Renal cortical epithelial cell (primary cell): ENCODE measurements at places on chromosomes 12 and 14. TPM values are rescaled to one million over a fixed set of nuclear protein-coding genes. Genes with fewer than 3 reads are reported as not detected.

DNA sequence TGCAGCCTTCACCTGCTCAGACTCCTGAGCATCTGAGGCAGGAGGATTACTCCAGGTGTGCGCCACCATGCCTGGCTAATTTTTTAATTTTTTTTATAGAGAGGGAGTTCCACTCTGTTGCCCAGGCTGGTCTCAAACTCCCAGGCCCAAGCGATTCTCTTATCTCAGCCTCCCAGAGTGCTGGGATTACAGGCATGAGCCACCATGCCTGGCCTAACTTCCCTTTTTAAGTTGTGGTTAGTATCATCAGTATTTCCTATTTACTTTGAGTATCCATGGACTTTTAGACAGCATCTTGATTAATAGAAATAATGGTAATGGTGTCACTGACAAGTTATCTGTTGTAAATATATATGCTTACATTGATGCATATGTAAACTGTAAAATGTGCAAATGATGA, 116.9 kb downstream of the FGD4 start:
- DNase-seq: no peak

- DNase-seq: no peak
Measured at GRCh38 chr14:90400904-90401561, 4.2 kb downstream of the CALM1 start.

GRCh38 chr12:20460956-20461355, 92.6 kb downstream of the PDE3A start:
- DNase-seq: no peak

DNA sequence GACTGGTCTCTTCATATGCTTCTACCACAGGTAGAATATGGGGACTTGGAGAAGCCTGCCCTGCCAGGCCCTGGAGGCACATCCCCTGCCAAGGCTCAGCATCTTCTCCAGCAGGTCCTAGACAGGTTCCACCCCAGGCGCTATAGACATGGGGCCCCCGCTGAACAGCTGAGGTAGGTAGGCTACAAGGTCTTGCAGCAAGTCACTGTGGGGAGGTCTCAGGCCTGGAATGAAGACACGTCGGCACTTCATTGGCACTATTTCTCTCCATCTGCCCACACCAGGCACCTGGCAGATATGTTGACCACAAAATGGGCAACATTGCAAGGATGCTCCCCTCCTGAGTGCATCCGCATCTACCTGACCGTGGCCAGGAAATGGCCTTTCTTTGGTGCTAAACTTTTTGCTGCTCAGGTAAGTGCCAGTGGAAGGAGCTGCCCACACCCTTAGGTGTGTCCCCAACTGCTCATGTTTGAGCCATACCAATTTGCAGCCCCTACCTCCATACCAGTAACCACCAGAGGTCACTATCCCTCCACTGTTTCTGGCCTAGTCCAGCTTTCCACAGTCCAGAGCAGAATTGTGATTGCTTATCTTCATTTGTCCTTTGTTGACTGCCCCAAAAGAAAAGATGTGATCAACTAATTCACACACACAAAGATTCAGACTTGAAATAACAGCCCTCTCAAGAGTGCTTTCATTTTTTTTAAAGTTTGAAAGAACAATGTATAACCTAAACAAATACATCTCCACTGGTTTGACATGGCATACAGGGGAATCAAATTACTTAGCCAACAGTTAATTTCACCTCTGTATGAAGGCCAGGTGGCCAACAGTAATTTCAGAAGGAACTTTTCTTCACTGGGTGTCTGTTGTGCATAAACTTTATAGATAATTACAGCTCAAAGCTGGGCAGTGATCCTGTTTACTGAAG, 16.1 kb downstream of the PIGH start:
- DNase-seq: peak; percentile 43

DNA sequence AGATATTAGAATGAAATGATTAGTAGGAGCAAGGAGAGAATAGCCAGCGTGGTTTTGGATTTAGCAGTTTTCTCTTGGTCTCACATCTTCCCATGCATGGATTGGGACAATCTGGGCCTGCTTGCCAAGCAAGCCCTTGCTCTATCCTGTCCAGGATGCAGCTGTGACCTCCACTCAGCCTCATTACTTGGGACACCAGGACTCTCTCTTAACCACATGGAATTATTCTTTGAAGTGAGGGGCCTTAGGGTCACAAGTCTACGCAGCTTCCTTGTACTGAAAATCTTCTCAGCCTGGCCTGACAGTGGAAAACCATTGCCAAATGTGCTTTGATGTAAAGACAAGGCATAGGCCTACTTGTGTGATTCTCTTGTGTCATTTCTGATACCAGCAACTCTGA, 28.0 kb upstream of the DCN start:
- DNase-seq: no peak

GRCh38 chr12:120007272-120007671, 18.2 kb downstream of the BICDL1 start:
- no peak for DNase-seq

DNA sequence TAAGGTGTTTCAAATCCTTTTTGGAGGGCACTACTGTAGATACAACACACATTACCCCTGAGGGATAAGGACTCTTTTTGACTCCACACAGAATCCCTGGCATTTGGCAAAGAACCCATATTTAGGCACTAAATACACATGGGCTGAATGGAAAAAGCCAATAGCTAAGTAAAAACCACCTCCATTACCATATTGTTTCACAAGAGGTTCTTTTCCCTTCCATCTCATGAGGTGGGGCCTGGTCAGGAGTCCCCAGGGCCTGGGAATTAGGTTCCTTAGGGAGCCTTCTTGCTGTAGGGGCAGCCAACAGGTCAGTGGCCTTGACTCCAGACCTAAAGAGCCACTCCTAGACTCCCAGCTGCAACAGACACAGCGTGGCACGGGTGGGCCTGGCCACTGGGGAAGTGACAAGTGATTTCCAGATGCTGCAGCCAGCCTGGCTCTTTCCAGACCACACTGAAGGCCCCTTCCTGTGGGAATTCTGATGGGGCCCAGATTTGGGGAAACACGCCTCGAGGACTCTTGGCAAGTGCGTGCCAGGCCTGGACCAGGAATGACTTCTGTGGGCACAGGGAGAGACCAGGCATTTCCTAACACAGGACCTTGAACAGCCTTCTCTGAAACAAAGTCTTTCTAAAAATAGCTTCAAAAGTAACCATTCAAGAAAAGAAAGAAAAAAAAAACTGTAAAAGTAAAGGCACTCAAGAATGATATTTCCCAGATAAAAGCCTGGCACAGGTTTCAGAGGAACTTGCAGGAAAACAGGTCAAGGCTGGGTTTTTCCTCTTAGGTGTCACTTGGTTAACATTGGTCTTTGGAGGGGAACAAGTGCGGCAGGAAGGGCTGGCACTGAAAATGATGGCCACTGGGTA, 18.1 kb downstream of the SSH1 start:
- peak; percentile 77 for DNase-seq

DNA sequence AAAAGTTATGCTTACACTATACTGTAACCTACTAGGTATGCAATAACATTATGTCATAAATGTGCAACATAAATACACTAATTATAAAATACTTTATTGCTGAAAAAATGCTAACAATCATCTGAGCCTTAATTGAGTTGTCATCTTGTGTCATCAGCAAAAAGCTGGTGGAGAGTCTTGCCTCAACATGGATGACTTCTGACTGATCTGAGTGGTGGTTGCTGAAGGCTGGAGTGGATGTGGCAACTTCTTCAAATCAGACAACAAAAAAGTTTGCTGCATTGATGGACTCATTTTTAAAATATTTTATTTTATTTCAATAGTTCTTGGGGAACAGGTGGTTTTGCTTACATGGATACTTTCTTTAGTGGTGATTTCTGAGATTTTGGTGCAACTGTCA, 93.9 kb upstream of the AMN1 start:
- no peak for DNase-seq

DNA sequence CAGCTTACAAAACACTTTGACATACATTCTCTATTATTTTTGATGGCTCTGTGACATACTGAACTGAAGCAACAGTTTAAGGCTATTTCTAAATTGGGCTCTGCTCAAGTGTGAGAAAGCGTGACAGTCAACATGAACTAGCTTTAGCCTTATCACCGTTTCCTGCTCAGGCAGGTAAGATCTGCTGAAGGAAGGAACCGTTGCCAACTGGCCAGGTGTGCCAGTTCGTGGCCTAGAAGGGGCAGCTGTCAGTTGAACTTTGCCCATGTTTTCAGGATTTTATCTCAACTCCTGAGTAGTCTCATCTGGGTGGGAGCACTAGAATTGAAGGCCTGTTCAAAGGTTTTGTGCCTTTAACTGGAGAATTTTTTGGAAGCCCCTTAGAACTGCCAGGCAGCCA, 79.5 kb downstream of the ETV6 start:
- peak; percentile 40 for DNase-seq

- DNase-seq: peak; percentile 99
Measured at GRCh38 chr14:90444077-90444696, 47.4 kb downstream of the CALM1 start.

- peak; percentile 55 for DNase-seq
Measured at GRCh38 chr12:93380480-93381121, 2.9 kb downstream of the NUDT4 start.

GRCh38 chr12:57888409-57889157, 42.1 kb upstream of the CTDSP2 start:
- DNase-seq: peak; percentile 44

GRCh38 chr12:72586456-72586855, 314.3 kb downstream of the TRHDE start:
- DNase-seq: peak; percentile 13

DNA sequence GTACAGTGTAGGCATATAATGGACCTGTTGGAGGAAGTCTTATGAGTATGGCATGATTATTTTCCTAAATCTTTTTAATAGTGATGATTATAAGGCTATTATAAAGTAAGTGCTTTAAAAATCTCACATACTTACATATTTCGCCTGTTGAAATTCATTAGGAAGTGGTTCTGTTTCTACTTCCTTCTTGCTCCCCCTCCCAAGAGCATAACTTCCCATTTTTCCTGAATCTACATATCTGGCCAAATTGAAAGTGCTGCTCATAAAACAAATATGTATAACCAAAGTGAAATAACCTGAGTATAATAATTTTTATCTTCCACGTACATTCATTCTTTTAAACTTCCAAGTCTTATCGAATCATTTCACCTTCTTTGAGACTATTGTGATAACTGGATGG, 455.6 kb upstream of the SEL1L start:
- no peak for DNase-seq

SYNDIG1L gene
- not detected in 2 replicates for total RNA-seq

RAB5B gene
- total RNA-seq: 92.9 and 119 TPM in 2 replicates

HOTAIR gene
- 1.3 TPM in 1 of 2 replicates, not detected in the other for total RNA-seq

LPAR5 gene
- 0.17 TPM in 1 of 2 replicates, not detected in the other for total RNA-seq

RNASE4 gene
- total RNA-seq: 2.1 and 15.3 TPM in 2 replicates

FGF23 gene
- not detected in 2 replicates for total RNA-seq

MAP3K9 gene
- total RNA-seq: 14.4 and 19.7 TPM in 2 replicates

CCDC60 gene
- not detected in 2 replicates for total RNA-seq
